H1 (cell line): ENCODE measurements at places on chromosomes 6 and 20. TPM values are rescaled to one million over a fixed set of nuclear protein-coding genes. Genes with fewer than 3 reads are reported as not detected.

The CFB gene
- not detected in 2 replicates for total RNA-seq

- no peak overlapping the region for H3K4me3 ChIP-seq
- H3K4me1 ChIP-seq: no peaks in the 10 kb centered on the region
- no peaks in the 10 kb centered on the region for H3K36me3 ChIP-seq
- DNase-seq: no peak
Measured at GRCh38 chr20:63397946-63398450, 36.8 kb upstream of the CHRNA4 start.

DNA sequence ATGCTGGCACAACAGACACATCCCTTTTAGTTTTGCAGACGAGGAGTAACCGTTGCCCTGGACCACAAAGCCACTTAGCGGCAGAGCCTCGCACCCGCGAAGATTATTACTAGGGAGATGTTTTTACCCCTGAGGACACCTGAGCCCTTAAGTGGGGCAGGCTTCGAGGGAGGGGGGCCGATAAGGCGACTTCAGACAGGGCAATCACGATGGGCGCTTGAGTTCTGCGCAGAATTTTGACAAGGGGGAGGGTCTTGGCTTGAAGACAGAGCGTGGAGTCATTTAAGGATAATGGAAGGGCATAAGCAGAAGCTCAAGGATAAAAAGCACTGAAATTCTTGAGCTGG is 650 bp upstream of the TTK start:
- peaks cover 4% of the 10 kb centered on the region for H3K4me1 ChIP-seq
- H3K27me3 ChIP-seq: no peaks in the 10 kb centered on the region
- peaks cover 9% of the 10 kb centered on the region; the same call in 1 of the 2 replicates for H3K36me3 ChIP-seq
- peak overlapping the region; percentile 59; the same call in 1 of the 2 replicates for H3K27ac ChIP-seq

DNA sequence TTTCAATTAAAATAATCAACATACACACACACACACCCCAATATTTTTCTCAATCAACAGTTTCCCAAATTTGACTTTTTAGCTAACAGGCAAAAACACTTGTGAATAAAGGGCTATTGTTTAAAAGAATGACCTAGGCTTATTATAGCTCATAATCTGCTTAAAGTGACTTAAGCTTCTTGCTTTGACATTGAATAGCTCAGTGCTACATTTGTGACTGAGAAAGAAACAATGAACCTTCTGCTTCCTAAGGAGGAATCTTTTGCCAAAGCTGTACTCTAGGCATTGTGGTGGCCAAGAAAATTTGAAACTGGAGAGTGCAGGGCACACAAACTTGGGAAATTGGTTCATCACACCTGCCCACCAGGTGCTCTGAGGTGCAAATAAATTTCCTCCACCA is 282.0 kb downstream of the SYNE1 start:
- H3K4me1 ChIP-seq: no peaks in the 10 kb centered on the region
- H3K36me3 ChIP-seq: no peaks in the 10 kb centered on the region
- no peak for DNase-seq
- H3K27me3 ChIP-seq: no peaks in the 10 kb centered on the region
- H3K27ac ChIP-seq: no peak overlapping the region
- H3K4me3 ChIP-seq: no peak overlapping the region

GRCh38 chr6:19380293-19380692 is 456.9 kb upstream of the ID4 start:
- no peaks in the 10 kb centered on the region for H3K4me1 ChIP-seq
- DNase-seq: no peak
- no peak overlapping the region for H3K27ac ChIP-seq
- H3K4me3 ChIP-seq: no peak overlapping the region
- H3K36me3 ChIP-seq: no peaks in the 10 kb centered on the region
